ENCODE measurements at places on chromosomes 16 and 17.

DNA sequence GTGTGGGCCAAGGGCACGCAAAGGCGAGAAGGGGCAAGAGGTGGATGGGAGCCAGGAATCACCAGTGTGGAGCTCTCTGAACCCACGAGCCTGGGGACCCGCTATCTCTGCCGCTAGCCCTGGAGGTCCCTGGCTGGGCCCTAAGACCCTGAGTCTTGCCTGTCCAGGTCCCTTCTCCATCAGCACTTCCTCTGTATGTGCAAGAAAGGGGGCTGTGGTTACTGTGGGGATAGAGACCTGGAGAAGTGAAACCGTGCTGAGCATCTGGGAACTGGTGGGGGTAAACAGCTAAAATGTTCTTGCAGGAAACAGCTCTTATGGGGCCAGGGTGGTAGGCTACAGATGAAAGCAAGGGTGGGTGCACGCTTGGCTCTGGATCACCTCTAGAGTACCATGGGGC, 3.1 kb downstream of the SPNS3 start:
- DNase-seq: no peak

DNA sequence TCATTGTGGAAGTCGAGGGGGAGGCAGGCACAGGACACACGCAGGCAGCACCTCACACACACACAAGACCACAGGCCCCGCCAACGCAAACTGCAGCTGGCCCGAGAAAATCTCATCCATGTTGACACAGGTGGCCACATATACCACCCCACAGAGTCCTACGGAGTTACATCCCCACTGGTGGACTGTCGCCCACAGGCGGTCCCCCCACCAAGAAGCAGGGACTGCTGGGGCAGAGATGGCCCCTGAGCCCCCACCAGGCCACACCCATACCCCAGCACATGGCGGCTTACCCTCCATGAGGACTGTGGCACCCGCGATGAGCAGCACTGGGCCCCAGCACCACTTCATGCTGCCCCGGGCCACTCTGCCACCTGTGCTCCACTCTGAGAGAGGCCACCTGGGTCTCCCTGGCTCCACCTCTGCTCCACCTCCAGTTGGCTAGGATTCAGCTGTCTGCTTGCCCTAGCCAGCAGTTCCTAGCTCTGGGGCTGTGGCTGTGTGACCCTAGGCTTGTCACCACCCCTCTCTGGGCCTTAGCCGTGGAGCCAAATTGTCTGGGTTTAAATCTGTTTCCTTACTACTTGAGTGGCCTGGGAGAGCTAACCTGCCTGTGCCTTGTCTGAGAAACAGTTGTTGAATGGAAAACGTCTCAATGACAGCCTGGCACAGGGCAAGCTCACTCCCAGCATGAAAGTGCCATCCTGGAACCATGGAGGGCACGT, at the start of gene PRSS53:
TSS of gene PRSS53 (minus strand) at position 485 of the 725 bp plus-strand sequence. CDS start at position 351, 134 bp downstream.
- no peak for DNase-seq

DNA sequence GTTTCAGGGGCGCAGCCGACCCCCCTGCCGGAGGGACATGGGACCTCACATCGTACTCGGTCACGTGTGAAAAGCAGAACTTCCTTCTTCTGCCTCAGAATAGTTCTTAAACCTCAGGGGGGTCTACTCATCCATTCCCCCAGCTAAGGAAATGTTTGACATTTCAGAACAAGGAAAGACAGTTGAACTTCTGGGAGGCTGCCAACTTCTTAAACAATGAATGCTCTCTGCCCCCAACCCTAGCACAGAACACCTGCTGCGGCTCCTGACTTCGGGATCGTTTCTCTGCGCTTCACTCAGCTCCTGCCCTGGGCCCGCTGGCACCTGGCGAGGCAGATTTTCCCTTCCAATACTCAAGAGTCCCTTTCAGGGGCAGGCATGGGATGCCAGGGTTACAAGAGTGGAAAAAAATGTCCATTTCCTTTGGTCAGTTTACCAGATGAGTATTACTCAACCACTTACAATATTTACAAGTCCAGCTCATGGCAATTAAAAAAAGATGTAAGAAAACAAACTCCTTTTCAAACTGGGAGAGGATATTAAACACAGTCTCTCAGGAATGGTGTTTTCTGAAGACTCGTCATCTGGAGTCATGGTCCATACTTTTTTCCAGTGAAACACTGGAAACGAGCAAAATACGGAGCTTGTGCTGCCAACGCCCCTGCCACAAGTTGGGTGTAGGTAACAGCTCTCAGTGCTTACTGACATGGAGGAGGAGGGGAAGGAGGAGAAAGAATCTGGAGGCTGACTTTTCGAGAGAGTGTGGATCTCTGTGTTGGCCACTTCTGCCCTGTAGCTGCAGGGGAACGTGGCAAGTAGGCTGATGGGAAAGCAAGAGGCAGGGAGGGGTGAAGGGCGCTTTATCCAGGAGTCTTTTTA, 235.7 kb downstream of the NTN1 start:
- DNase-seq: no peak

- DNase-seq: peak; percentile 83
Measured at GRCh38 chr16:29899516-29900101, at the start of gene SEZ6L2. TSS of gene SEZ6L2 (minus strand) at chr16:29899550. CDS start at chr16:29899019, 531 bp downstream.

GRCh38 chr17:34366010-34366409, 3.0 kb upstream of the CCL1 start:
- no peak for DNase-seq

DNA sequence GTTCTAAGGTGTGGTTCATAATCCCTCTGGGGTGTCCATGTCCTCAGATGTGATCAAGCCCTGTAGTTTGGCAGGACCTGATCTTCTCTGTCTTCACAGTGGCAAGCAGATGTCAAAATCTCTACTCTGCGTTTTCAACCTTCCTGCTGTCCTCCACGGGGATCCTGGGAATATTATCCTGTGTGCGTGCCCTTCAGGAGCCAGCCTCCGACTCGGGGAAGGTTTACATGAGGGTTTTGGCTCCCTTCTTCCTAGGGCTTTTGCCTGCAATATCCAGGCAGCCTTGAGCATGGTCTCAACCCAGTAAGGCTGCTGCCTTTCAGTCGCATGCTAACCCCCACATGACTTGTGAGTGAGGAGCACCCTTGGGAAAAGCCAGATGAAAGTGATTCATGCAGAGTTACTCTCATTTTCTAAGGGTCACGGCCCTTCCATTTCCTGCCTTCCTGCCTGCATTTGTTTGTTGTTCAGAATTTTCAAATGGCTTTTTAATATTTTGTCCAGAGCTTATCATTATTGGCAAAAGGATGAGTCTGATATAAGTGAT, 202.2 kb upstream of the CHMP6 start:
- DNase-seq: peak; percentile 91

- no peak for DNase-seq
Measured at GRCh38 chr17:79804856-79805696, 8.2 kb upstream of the CBX8 start.

DNA sequence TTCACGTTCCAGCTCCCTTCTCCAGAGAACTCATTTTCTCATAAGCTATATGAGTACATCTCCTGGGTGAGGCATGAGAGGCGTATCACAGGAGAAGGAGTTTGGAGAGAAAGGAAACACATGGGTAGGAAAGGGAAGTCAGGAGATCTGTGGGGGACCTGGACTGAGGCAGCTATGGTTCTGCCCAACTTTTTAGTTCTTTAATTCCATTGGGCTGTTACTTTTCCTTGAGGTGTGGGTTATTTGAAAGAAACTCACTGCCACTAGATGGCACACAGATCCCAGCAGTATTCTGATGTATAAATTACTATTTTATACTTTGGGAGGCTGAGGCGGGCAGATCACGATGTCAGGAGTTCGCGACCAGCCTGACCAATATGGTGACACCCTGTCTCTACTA, 63.6 kb downstream of the NUP93 start:
- DNase-seq: peak; percentile 58

Data from fibroblast of skin of scalp (primary cell).